Stimulated activated CD4-positive, alpha-beta T cell treated with anti-CD3 and anti-CD28 coated beads, Interleukin-12 subunit alpha, Interleukin-12 subunit beta, amount 100 ng/mL, for 24 hours (primary cell): ENCODE measurements at places on chromosomes 16 and 17.
A peak's percentile ranks its signal among the peaks of the same experiment; 100 is the strongest.

- peak; percentile 68 for DNase-seq
Measured at GRCh38 chr16:87895641-87896141, 26.4 kb upstream of the SLC7A5 start.

DNA sequence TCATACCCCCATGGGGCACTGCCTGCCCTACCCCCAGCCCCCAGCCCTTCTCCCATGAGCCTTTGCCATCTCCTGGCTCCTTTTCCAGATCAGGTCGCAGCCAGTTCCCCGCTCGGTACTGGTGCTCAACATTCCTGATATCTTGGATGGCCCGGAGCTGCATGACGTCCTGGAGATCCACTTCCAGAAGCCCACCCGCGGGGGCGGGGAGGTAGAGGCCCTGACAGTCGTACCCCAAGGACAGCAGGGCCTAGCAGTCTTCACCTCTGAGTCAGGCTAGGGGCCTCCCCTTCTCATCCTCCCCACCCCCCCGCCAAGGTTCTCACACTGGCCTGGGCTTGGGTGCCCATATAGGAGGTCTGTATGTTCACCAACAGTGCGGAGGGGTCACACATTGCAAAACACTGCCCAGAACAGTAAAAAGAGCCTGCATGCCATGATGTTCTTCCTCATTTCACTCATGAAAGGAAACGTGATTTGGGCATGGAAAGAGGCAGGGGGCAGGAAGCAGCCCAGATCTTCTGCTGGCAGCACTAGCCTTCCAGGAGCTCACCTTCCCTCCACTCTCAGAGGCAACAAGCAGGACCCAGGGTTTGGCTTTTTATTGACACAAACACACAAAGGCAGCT is 7.5 kb downstream of the IFI35 start:
- DNase-seq: no peak

DNA sequence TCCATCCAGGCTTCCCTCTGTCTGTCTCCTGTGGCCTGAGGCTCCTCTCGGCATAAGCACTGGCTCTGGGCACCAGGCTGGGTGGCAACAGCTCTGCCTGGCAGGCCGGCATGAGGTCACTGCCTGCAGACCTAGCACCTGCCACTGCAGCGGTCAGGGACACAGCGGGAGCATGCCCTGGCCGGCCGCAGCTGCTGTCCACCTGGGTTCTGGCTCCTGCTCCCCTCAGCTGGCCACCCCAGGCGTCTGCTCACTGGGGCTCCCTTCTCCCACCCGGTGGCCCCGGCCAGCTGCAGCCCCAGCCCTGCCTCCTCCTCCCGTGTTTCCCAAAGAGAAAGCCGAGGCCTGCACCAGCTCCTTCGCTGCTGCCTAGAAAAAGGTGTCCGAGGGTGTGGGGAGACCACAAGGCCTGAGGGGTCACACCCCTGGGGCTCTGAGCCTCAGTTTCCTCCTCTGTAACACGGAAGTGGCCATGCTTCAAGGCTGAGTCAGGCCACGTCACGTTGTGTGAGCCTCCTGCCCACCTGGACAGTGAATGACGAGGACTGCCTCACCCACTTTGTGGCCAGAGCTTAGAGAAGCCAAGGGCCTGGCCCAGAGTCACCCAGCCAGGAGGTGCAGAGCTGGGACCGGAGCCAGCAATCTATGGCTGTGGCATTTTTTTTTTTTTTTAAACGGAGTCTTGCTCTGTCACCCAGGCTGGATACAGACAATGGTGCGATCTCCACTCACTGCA is 6.7 kb downstream of the NTHL1 start:
- DNase-seq: no peak

GRCh38 chr17:82304826-82305726 is 12.3 kb downstream of the CD7 start:
- no peak for DNase-seq

GRCh38 chr16:66444049-66444481 is 17.0 kb downstream of the BEAN1 start:
- no peak for DNase-seq

DNA sequence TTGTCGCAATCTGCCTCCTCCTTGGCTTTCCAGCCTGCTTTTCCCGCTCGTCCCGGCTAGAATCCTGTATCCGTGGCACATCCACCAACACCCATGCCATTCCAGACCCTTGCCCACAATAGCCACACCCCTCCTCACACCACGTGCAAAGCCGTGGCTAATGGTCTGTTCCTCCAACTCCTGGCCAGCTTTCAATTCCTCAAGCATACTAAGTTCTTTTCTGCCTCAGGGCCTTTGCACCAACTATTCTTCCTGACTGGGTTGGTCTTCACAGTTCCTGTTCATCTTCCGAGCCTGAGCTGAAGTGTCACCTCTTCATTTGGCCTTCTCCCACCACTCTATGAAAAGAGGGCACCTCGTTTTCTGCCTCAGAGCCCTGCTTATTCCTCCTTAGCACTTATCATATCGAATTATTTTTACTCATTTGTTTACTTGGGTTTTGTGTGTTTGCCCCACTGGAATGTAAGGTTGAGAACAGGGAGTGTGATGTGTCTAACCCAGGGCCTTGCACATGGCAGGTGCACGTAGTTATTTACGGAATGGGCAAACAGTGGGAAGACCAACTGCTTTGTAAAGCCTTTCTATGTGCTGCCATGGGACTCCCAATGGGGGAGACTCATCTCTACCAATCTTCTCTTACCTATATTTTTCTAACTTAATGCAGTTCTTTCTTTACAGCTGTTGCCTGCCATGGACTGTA is 69.0 kb downstream of the CDK5R1 start:
- DNase-seq: no peak

DNA sequence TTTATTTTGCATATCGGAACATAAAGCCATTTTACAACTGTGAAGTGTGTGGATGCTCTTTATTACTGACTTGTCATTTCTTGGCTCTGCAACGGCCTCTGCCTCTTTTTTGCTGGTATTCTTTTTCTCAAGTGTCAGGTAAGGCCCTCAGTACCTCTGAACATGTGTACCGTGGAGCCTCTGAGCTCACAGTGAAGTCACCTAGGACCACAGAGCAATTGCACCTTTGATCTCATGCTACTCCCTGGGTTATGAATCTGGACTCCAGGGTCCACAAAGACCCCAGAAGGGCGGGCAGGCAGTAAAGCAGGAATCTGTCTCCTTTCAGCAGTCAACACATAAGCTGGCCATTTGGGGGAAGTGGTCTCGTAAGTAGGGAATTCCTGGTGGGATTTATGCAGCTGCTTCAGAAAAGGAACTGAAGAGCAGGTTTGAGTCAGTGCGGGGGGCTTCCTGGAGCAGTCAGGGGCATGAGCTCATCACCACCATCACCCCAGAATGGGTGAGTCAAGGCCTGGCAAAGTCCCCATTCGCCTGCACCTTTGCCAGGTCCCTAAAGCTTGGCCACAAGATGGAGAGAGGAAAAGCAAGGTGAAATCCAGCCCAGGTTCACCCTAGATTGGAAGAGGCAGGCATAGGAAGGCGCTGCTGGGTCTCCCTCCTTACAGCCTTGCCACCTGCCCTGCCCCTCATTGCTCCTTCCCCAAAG is 33.0 kb downstream of the TBX4 start:
- DNase-seq: no peak

GRCh38 chr16:27219161-27219560 is 15.8 kb downstream of the KDM8 start:
- DNase-seq: no peak

GRCh38 chr16:51430716-51431369 is 279.8 kb upstream of the SALL1 start:
- DNase-seq: no peak

DNA sequence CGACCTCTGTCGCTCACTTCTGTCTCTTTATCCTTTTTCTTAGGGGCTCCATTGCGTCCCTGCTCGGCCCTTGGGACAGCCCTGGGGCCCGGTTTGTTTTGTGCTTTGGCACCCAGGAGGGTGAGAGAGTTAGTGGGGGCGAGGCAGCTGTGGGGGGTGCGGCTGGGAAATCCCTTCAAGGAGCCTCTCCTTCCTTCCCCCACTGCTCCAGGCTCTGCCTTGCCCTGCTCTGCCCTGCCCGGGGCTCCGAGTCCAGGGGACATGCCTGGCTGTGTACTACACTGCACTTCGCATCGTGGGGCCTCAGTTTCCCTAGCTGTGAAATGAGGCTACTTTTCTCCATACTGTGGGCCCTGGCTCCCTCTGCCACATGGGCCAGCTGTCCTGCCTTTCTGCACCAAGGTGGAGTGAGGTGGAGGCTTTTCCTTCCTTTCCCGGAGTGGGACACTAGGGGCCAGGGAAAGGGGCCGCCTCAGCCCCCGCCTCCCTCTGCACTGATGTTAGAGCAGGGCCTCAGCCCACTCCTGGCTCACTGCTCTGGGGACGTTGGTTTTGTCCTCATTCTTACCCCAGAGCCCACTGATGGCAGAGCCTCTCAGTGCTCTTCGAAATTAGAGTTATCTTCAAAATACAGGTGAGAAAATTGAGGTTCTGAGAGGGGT is 980 bp downstream of the LLGL1 start:
- no peak for DNase-seq

DNA sequence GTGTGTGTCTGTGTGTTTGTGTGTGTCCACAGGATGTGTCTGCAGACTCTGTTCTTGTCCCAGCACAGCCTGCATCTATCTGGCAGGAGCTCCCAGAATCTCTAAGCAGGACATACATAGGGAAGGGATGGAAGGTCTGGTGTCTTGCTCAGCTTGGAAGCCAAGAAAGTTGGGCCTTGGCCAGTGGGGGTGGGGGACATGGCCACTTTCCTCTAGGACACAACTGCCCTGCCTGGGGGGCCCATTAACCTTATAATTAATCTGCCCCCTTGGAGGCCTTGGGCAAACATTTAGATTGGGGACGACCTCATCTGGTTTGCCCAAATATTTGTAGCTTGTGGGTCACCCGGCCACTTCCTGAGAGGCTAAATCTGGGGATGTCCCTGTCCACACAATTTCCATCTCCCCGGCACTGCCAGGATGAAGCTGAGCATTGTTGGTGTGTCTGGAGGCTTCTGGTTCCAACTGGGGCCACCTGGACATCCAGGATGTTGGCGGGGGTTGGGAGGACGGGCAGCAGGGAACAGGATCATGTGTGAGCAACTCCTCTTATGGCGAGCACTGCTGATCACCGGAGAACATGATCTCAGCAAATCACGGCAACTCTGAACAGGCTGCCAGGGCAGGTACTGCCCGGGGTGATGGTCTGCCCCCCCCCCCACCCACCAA is 17.2 kb upstream of the FOXF1 start:
- no peak for DNase-seq

- no peak for DNase-seq
Measured at GRCh38 chr16:48592839-48593429, 17.0 kb downstream of the N4BP1 start.

DNA sequence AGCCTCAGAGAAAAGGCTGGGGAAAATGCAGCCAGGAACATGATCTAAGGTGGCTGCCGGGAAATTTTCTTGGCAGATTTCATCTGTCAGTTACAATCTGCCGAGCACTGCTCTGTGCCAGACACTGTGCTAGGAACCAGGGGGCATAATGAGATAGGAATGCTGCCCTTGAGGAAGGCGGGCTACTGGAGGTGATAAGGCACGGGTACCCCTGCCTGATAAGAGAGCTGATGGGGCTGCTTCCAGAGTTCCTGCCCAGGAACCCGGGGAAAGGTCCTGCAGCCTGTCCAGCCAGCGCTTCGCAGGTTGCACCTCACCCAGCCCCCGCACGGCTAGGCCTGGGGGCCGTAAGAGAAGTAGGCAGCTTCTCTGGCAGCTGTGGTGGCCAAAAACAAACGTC is 3.1 kb downstream of the SCNN1G start:
- DNase-seq: no peak

DNA sequence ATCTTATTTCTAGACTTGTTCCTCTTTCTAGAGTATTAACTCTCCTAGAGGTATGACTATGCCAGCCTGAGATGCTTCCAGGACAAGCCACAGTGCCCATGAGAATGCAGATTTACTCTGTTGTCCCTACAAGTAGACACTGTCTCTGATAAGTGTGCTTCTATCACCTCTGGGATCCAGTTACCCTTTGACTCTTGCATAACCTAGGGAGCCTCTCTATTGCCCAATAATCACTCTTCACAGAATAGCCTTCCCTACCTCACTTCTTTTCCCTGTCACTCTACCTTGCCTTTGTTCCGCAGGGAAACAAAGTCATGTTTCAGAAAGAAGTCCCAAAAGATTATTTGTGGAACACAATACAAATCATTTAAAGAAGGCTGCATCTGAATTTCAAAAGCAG is 1.6 kb upstream of the KRT34 start:
- no peak for DNase-seq

DNA sequence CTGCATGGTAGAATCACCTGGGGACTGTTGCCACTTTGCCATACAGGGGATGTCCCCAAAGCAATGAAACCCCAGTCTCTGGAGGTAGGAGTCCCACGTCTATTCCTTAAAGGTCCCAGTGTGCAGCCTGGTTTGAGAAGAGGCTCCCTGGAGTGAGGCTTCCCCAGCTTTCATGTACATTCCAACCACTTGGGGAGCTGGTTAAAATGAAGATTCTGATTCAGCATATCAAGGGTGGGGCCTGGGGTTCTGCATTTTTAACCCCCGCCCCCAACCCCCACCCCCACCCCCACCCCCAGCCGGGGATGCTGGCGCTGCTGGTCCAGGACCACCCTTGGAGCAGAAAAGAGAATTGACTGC is 241.2 kb downstream of the FOXL1 start:
- no peak for DNase-seq

DNA sequence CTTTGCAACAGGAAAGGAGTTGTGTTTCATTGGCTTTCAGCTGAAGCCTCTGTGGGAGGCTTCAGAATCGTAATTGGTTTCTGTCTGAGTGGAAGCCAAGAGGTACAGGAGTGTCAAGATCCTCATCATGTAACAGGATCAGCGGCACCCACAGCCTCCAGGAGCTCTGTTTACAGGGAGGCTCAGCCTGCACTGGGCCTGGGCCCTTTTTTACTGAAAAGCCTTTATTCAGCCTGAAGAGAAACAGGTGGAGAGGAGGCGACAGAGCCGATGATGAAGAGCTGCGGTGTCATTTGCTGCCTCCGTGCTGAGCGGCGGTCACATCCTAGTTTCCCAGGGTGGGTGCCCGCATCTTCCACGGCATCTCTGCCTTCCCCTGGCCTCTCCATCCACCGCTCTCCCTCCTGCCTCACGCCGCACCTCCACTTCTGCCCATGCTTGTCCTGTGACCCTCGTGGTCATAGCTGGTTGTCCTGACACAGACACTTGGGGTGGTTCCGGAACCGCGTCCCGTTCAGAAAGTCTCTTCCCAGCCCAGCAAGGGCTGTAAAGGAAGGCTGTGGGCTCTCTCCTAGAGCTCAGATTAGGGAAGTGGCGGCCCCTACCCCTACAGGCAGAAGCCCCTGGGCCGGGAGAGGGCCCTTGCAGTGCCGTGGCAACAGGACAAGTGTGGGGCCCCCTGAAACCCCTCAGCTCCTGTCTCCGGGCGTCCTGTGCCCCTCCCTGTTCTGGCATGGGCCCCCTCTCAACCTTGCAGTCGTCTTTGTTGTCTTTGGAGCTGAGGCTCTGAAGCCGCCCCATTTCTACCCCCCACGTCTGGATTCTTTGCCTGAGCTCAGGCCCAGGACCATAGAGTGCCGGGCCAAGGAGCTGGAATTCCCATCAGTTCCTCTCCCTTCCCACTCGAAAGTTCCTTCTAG is 53.9 kb upstream of the CHMP6 start:
- DNase-seq: no peak
